ENCODE measurements at places on chromosomes 16 and 17. TPM values are rescaled to one million over a fixed set of nuclear protein-coding genes. Genes with fewer than 3 reads are reported as not detected.

The TP53TG3B gene
- total RNA-seq, result not detected

The HSD3B7 gene
- 14.5 TPM for total RNA-seq

The SLC16A13 gene
- total RNA-seq, result 11.8 TPM

The DPEP2 gene
- 0.68 TPM for total RNA-seq

The AMFR gene
- 74.2 TPM for total RNA-seq

The OR1G1 gene
- total RNA-seq, result not detected

The PIK3R6 gene
- 0.16 TPM for total RNA-seq

The CDC27 gene
- 50.6 TPM for total RNA-seq

- ATAC-seq, result no peak
Observed at GRCh38 chr17:61806936-61807335, 56.4 kb downstream of the BRIP1 start.

GRCh38 chr17:20310481-20310880 lies 156.9 kb downstream of the LGALS9B start:
- ATAC-seq, result no peak

DNA sequence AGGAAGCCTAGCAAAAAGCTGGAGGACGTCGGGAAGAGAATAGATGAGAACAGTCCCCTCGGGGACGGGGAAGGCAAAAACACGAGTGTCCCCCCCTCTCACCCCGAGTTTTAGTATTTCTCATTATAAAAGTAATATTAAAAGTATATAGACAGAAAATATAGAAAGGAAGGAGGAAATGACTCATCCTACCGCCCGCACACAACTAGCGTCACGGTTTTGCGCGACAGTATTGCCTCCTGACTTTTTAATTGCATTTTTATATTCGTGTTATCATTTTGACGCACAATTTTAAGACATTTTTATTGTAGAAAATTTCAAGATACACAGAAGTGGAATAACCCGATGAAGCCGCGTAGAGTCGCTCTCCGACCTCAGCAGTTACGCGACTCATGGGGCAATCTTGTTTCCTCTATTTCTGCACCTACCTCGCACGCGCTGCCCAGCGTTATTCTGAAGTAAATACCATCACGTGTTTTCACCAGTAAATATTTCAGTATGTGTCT lies 652 bp upstream of the SLC25A19 start:
- peak; percentile 16 for ATAC-seq

DNA sequence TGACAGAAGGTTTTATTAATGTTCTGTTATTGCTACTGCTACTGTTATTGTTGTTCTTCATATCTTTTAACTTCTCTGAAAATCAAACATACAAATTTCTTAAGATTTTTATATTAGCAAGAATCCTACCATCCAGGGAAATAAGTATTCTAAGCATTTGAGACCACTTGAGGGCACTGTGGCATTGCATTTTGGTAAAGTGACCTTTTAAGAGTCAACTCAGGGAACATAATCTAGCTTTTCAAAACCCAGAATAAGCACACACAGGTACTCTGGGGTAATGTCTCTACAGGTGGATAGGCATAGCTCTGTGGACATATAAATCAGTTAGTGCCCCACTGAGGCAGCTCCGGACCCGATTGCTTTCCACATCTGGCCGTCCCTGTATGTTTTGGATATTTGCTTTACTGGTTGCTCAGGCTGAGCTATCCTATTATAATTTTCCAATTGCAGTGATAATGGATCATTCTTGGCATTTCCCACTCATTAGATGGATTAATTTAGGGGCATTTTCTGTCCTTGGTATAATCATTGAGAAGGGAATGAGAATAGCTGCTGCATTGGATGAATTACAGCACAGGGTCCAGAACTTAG lies 1425.1 kb upstream of the CDH8 start:
- ATAC-seq, result peak; percentile 47

GRCh38 chr16:74107795-74108610 lies 188.6 kb upstream of the PSMD7 start:
- ATAC-seq, result peak; percentile 63

DNA sequence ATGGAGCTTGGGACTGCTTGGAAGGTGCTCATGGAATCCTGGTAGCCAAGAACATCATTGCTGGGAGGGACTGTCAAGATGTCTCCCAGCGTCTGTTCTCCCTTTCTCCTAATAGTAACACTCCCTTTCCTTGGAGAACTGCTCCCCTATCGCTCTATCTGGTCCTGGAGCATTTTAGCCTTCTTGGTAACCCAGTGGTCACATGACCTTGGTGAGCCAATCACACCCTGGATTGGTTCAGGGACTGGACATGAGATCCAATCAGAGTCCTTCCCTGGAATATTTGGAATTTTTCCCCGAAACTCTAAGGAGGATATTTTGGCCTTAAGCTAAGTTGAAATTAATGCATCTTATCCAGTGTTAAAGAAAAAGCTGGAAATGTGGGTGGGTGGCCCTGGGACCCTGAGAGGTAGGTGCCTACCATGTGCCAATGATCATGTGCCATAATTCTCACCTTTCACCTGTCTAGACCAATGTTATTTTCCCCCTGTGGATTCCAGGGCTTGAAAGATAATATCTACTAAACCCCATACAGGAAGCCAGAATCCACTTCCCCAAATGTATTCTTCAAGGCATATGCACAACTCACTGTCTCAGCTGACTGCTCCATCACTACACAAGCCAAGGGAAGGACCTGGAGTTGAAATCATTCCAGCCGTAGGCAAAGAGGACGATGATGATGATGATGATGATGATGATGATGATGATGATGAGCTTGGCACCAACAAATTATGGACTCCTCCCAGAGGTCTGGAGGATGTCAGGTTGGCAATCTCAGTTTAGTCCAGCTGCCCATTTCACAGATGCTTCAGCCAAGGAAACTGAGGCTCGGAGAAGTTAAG lies 193.2 kb downstream of the RAB11FIP4 start:
- no peak for ATAC-seq

GRCh38 chr16:56869513-56870275 lies 4.7 kb downstream of the SLC12A3 start:
- peak; percentile 13 for ATAC-seq

DNA sequence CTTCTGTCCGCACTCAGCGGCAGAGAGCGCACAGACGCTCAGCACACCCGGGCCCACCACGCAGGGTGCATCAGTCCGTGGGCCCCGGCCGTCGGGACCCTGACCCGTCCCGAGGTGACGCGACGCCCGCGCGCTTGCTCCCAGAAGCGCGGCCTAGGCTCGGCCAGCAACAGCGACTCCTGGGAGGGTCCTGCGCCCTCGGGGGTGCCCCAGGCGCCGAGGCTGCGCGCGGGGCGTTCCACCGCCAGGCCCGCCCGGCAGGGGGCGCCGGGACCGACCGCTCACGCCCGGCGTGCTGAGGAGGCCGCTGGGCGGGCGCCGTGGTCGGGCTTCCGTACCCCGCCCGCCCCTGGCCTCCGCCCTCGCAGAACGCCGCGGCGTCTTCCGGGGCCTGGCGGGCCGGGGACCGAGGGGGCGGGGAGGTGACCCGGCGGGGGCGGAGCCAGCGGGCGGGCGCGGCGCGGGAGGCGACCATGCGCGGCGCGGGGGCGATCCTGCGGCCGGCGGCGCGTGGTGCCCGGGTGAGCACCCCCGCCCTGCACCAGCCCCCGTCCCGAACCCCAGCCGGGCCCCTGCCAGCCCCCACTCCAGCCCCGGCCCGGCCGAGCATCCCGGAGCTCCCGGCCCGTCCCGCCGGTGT lies at the start of gene CISD3:
TSS of gene CISD3 (plus strand) at position 456 of the 640 bp plus-strand sequence. CDS start at position 474, 18 bp downstream.
- ATAC-seq, result peak; percentile 85

DNA sequence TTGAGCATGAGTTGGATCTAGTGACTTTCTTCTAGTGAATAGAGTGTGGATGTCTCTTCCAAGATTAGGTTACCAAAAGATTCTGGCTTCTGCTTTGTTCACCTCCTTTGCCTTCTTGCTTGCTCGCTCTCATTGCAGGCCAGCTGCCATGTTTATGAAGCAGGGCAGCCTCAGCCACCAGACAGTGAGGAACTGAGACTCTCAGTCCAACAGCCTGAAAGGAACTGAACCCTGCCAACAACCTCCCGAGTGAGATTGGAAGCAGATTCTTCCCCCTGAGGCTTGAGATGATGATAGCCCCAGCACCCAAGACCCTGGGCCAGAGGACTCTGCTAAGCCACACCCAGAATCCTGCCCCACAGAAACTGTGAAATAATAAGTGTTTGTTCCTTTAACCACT lies 48.4 kb downstream of the NOG start:
- ATAC-seq, result no peak

DNA sequence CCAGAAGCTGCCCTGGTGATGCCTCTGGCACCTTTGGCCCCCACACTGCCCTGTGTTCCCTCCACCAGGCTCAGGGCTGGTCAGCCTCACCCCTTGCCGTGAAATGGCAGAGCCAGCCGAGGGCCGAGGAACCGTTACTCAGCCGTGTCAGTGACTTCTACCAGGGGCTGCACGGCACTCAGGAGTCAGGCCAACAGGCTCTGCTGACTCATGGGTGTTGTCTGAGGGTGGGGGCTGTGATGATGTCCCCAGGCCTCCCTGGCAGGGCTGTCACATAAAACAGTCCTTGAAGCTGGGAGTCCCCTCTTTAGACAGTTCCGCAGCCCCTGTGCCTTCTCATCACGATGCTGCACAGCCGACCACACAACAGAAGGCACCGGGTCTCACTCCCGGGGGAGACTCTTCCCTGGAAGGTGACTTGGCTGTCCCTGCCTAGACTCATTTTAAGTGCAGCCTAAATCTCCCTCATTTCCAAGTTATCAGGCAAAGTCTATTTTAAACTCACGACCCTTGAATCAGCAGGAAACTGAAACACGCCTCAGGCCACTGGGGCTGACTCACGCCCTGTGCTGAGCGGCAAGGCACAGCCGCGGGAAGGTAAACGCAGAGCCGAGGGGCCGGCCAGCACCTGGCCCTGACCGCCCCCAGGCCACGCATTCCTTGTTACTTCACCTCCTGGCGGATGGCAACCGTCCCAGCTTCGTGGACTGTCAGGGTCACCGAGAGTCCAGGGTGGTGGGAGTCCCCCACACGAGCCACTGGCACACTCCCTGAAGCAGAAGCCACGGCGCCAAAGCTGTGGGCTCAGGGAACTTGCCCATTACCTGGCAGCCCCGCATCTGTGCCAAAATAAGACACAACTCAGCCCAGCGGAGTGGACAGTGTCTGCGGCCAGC lies 102.6 kb downstream of the ZNF778 start:
- ATAC-seq, result peak; percentile 71

GRCh38 chr17:37430051-37430627 lies 23.5 kb downstream of the TADA2A start:
- peak; percentile 92 for ATAC-seq

DNA sequence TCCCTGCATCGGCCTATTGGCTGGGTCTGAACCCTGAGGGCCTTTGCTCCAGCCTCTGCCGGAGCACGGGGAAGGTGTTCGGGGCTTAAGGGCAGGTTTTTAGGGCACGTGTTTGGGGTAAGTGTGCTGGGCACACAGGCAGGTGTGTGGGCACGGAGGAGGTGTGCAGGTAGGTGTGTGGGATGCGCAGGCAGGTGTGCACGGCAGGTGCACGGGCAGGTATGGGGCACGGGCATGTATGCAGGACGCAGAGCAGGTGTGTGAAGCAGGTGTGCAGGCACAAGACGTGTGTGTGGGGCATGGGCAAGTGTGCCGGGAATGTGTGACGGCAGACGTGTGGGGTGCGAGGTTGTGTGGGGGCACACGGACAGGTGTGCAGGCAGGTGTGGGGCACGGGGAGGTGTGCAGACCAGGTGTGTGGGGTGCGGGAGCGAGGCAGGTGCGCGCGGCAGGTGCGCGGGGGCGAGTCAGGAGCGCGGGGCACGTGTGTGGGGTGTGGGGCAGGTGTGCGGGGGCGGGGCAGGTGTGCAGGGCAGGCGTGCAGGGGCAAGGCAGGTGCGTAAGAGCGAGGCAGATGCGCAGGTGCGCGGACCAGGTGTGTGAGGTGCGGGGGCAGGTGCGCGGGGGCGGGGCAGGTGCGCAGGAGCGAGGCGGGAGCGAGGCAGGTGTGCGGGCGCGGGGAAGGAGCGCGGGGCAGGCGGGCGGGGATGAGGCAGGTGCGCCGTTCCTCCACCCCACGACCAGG lies 28.6 kb upstream of the METRNL start:
- ATAC-seq, result peak; percentile 66

- ATAC-seq, result no peak
Observed at GRCh38 chr16:48136547-48137360, 19.0 kb downstream of the ABCC12 start.

DNA sequence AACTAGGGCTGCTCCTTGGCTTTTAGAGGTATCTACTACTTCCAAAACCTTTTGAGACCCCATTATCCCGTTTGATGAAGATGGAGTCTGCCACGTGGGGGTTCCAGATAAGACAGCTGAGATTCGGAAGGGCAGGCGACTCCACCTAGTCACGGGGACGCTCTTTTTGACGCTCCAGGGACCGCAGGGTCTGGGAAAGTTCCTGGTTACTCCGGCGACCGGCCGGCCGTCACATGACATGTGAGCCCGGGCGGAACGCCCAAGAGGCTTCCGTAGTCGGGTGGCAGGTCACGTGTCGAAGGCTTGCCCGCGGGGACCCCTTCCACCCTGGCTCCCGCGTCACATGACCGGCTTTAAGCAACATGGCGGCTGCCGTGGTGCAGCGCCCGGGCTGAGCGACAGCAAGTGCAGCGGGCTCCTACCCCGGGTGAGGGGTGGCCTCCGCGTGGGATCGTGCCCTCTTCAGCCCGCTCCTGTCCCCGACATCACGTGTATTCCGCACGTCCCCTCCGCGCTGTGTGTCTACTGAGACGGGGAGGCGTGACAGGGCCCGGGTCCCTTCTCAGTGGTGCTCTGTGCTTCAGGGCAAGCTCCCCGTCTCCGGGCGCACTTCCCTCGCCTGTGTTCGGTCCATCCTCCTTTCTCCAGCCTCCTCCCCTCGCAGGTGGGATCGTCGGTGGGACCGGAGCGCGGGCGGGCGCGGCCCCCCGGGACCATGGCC lies at the start of gene SPNS1:
TSS of gene SPNS1 (plus strand) at position 342 of the 721 bp plus-strand sequence. CDS start at position 716, 374 bp downstream.
- peak; percentile 91 for ATAC-seq

GRCh38 chr17:17723354-17724261 lies 42.4 kb downstream of the RAI1 start:
- ATAC-seq, result peak; percentile 16

- ATAC-seq, result no peak
Observed at GRCh38 chr16:64648282-64648681, 473.6 kb downstream of the CDH11 start.

DNA sequence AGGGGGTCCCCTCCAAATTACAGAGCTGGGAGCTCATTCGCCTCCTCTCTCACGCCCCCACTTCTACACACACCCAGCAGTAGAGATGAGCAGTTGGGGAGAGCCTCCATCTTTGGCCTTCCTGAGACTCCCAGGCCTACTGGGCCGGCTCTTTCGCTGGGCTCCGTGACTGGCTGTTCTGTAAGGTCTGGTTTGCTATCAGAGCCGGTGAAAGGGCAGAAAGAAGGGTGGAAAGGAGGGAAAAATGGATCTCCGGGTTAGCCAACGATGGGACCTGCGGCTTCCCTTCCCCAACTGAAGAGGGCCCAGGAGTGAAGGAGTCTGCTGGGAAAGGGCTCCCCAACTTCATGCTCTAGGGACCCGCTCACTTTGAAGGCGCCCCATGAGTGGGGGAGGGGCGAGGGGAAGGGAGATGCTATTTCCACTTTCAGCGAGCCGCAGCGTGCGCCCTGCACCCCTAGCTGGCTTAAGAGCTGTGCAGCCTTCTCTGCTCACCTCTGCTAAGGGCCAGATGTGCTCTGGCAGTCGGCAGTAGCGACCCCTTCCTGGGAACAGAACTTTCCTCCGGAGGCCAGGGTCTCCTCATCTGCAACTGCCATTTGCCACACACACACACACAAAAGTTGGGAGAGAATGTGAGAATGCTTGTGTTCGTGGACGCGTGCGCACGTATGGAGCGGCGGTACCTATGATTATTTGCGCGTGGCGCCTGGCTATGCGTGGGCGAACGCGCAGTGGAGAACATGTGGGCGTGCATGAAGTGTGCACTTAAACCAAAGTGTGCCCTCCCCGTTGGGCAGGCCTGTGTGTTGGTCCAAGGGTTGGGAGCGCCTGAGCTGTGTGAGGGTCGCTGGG lies 2.9 kb upstream of the FOXF1 start:
- no peak for ATAC-seq

- ATAC-seq, result peak; percentile 65
Observed at GRCh38 chr16:50747207-50747956, 5.5 kb downstream of the CYLD start.
